ENCODE measurements at places on chromosomes 2 and 18.

- DNase-seq: no peak
Observed at GRCh38 chr18:12325726-12326245, 17.7 kb downstream of the TUBB6 start.

GRCh38 chr2:11591091-11591490 is 57.2 kb downstream of the GREB1 start:
- no peak for DNase-seq

GRCh38 chr2:67898595-67898994 is 164.2 kb downstream of the C1D start:
- no peak for DNase-seq

- DNase-seq: no peak
Observed at GRCh38 chr2:178782236-178782635, 25.0 kb downstream of the TTN start.

GRCh38 chr2:237319887-237320286 is 94.1 kb downstream of the COL6A3 start:
- no peak for DNase-seq

All from GM12891 (cell line).